ENCODE measurements at places on chromosomes 12 and 14. TPM values are rescaled to one million over a fixed set of nuclear protein-coding genes. Genes with fewer than 3 reads are reported as not detected.

The CCDC196 gene
- not detected for total RNA-seq

The EPS8 gene
- 1.8 TPM for total RNA-seq

The FAM222A gene
- 0.76 TPM for total RNA-seq

The TAS2R30 gene
- 2.3 TPM for total RNA-seq

The DPF3 gene
- 0.54 TPM for total RNA-seq

The MGP gene
- total RNA-seq, result not detected

The GALNT9 gene
- not detected for total RNA-seq

The OR11H7 gene
- total RNA-seq, result not detected
